Activated CD8-positive, alpha-beta memory T cell treated with anti-CD3 and anti-CD28 coated beads for 48 hours (primary cell): ENCODE measurements at places on chromosomes 4 and X.

GRCh38 chr4:3523628-3524221 is 8.5 kb downstream of the LRPAP1 start:
- DNase-seq, result no peak

DNA sequence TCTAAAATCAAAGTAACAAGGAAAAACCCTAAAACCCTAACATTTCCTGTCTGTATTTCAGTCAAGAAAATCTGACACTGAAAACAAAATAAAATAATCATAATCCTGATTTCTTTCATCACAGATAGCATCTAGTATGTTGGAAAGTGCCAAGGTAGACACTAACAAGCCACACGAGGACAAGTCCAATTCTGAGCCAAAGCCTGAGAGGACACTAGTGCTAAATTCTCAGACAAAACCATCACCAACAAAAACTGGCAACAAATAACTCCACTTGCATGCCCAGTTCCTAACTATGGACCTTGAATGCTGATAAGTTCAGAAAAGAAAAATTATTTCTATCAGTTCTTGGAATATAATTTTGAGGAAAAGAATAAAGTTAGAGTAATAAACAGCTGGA is 113.7 kb downstream of the MANBA start:
- DNase-seq, result no peak

DNA sequence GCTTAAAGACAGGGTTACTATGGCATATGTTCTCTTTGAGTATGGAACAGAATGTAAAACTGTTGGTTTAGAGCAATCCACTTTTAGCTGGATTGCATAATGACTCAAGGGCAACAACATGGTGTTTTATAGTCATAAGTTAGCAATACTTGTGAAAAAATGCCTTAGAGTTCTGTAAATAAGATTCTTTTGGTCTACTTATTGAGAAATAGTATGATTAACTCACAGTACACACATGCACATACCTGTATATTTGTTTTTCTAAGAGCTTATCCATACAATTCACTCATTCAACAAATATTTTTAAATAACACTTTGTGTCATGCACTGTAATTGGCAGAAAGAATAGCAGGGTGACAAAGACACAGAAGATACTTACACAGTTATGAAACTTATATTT is 1415.5 kb downstream of the PCDH7 start:
- no peak for DNase-seq

DNA sequence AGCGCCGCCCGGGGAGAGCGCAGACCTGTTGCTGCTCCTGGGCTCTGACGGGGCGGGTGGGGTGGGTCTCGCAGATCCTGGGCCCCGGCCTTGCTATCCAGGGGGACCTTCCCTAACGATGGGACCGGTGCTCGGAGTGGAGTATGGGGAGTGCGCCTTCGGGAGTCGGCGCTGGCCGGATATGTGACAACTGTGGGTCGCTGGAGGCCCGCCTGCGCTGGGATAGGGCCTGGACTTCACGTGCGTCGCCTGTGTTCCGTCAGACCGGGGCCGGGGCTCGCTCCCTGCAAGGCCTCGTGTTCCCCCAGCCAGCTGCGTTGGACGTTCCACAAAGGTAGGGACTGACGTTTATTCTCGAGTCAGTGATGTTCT is 1.3 kb downstream of the TBL1X start:
- DNase-seq, result no peak

- no peak for DNase-seq
These were observed 83.5 kb upstream of the PPARGC1A start for GRCh38 chr4:23973308-23973855.

- no peak for DNase-seq
These were observed 117.6 kb upstream of the GPR101 start for GRCh38 chrX:137151403-137151802.

DNA sequence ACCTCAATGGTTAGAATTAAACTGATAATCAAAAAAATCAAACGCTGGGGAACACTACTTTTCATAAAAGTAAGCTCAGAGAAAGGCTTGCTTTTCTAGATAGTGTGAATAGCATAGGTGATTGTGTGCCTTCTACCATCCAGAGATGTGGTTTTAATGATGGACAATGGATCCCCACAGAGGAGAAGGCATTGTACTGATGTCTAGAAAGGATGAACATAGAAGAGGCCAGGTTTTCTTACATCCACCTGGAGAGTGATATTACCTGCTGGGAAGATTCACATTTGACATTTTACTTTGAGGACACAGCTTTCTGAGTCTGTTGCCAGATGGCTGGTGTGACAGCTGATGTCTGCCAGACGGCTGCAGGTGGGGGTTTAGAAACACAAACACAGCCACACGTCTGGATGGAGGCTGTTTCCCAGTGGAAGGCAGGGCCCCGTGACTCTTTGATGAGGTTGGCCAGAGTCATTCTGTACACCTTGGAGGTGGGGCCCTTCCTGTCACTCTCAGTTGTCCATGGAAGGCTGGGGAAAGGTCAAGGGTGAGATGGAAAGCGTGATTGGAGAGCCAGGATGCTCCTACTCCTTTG is 114.4 kb downstream of the PSAPL1 start:
- no peak for DNase-seq

DNA sequence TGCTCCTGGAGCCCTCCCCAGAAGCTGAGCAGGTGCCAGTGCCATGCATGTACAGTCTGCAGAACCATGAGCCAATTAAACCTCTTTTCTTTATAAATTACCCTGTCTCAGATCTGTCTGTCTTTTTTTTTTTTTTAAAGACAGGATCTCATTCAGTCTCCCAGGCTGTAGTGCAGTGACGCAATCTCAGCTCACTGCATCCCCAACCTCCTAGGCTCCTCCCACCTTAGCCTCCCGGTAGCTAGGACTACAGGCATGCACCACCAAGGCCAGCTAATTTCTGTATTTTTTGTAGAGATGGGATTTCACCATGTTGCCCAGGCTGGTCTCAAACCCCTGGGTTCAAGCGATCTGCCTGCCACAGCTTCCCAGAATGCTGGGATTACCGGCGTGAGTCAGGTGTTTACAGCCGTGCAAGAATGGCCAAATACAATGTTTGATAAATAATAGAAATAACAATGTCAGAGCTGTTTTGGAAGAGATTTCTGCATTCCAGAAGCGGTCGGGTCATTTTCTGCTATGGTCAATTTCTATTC is 68.8 kb downstream of the SLC2A9 start:
- no peak for DNase-seq

DNA sequence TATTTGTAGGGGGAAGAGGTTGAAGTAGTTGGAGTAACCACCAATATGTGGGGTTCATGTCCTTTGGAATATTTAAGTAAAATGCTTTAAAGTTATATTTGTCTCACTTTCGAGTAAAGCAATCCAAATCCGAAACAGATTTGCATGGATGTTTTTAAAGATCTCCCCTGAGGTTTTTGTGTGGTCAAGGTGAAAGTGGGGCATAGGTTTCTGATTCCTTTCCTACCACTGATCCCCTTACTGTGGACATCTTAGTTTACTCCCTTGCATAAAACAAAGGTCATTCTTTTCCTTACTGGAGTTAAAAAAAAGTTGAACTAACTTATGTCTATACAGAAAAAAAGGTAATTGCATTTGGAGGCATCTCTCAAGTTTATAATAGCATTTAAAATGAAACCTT is 71.9 kb upstream of the PHOX2B start:
- no peak for DNase-seq

GRCh38 chrX:17654116-17654515 is 83.2 kb upstream of the SCML1 start:
- no peak for DNase-seq

DNA sequence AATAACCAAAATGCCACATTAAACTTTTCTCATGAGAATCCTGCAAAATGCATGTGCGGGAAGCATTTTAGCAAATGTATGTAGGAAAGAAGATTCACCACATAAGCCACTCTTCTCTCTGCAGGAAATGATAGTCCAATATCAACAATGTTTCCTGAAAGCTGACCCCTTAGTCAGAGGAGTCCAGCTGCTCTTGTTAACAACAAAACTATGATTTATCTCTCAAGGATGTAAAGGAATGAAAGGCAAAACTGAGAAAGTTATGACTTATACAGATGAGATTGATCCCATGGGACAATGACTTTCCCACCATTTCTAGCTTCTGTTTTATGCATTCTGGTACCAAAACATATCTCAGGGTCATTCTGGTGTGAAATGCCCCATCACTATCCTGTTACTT is 125.0 kb upstream of the EDNRA start:
- no peak for DNase-seq

DNA sequence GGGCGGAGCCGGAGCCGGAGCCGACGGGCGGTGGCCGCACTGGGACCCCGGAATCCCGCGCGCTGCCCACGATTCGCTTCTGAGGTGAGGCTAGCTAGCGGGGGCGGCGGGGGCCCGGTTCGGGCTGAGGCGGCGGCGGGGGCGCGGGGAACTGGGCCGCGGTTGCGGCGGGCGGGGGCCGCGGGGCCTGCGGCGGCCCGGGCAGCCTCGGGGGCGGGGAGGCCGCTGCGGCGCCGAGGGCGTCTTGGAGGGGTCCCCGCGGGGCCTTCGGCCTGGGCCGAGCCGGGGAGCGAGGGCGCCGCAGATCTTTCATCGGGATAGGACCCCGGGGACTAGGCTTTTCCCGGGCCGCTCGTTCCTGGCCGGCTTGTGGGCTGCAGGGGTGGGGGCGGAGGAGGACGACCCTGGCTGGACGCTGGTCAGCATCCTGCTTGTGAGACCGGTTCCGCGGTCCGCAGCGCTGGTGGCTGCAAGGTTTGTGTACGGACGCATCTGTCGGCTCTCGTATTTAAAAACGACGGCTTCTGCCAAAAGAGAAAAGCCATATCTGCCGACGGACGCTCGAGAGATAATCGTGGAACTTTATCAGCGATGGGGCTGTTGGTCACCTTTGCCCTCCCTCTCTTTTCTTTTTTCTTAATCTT is 419 bp downstream of the ADD1 start:
- DNase-seq, result no peak

DNA sequence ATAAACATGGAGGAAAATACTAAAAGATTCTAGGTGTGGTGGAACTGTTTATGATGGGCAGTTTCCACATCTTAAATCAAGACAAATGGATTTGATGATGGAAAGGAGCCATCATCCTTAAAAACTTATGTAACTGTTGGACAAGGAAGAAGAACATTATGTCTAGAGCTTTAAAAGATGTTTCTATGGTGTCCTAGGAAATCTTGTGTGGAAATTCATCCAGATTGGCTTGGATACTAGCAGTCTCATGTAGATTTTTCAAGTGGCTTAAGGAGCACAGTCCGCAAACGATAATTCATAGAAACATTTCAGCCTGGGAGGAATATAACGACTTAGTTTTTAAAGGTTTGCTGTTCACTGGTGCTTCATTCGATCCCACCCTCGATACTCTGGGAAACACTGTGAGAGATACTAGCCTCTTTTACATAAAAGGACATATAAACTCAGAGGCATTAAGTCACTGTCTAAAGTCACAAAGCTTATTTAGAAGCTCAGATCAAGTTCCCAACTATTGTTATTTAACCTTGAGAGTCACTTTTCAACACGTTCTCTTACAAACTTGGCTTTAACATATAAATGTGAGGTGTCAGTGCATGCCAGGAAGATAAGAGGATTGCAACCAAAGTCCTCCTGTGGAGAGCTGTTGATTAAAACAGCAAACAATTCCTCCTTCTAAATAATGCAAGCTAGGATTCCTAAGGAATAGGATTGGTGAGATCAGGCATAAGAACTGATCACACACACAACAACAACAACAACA is 135.7 kb upstream of the SCML1 start:
- no peak for DNase-seq

DNA sequence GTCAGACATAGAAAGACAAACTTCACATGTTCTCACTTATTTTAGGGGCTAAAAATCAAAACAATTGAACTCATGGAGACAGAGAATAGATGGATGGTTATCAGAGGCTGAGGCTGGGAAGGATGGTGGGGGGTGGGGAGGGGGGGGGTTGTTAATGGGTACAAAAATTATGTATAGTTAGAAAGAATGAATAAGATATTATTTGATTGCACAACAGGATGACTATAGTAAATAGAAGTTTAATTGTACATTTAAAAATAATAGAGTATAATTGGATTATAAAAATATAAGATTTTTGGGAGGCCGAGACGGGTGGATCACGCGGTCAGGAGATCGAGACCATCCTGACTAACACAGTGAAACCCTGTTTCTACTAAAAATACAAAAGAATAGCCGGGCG is 33.3 kb downstream of the CORIN start:
- no peak for DNase-seq

GRCh38 chrX:121755541-121755940 is 708.1 kb downstream of the GLUD2 start:
- DNase-seq, result no peak

DNA sequence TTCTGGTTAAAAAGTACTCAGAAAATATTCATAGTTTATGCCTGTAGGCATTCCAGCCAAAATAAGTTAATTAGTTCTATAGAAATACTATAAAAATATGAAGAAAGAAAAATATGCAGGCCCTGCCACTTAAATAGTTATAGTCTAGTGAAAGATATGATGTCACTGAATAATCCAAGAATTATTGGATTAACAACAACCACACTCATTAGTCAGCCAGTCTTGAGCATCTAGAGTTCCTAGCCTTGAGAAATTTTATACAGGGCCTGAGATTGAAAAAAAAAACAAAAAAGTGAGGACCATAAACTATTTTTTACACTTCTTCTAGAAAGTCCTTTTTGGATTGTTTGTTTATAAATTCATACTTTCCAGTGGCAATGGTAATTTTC is 823.0 kb downstream of the FAT4 start:
- no peak for DNase-seq

DNA sequence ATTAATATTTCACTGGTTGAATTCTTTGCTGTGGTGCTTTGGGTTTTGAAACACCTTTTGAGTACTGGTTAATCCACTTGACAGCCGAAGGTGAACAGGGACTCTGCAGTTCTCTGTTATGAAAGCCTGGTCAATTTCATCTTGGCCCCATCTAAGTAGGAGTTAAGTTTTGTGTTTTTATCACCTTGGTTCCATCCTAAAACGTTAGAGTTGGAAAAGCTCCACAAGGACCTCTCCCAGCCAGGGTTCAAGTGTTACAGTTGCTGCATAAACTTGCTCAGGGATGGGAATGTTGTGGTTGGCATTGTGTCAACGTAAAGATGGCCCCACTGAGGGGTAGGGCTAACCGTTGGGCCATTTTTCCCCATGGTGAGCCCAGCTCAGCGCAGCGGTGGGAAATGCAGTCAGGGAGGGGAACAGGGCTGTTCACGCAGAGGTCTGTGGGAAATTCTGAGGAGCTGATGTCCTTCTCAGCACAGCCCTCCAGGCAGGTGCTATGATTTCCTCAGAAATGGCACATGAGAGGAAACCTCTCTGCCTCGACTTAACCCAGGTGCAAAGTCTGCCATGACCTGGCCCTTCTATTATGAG is 188.7 kb downstream of the STIM2 start:
- DNase-seq, result no peak

GRCh38 chrX:31893525-31893924 is 821.7 kb upstream of the FTHL17 start:
- no peak for DNase-seq

GRCh38 chrX:97740044-97740443 is 856.3 kb downstream of the RPA4 start:
- no peak for DNase-seq

DNA sequence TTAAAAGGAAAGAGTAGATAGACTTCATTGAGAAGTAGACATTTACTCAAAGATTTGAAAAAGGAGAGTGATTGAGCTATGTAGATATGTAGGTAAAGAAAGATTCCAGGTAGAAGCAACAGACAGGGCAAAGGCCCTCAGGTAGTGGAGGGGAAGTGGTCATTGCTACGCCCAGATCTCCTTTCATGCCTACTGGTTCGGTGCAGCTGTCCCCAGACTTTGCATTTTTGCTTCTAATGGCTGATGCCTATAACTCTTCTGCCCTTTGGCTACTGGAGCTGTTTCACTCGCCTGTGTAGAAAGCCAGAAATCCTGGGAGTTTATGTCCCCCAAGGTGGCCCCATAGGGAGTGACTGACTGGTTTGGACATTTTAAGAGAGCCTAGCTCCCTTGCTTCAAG is 16.9 kb upstream of the ARMCX2 start:
- no peak for DNase-seq

- no peak for DNase-seq
These were observed 265.4 kb upstream of the MAGEB18 start for GRCh38 chrX:25872786-25873185.
